ENCODE measurements at places on chromosomes 11 and 22. TPM values are rescaled to one million over a fixed set of nuclear protein-coding genes. Genes with fewer than 3 reads are reported as not detected.

DNA sequence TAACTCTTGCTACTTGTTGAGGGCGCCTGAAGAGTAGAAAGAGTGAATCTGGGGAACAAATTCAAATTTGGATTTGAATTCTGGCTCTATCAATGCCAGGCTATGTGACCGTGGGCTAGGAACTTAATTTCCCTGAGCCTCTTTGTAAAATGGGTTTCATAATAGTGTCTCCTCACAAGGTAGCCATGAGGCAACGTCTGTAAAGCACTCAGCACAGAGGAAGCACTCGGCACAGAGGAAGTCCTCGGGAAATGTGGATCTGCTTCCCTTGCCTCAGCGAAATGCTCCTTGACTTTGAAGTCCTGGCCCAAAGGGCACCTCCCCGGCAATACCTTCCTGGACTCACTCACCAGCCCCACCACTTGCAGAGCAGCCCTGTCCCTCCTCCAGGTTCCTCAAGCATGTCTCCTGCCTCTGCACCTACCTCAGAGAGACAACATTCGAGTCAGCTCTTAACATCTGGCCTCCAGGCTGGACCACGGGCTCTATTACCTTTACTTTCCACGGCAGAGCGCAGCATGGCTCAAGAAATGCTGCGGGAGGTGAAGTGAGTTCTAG, 17.7 kb downstream of the CD6 start:
- H3K4me1 ChIP-seq: peaks cover 40% of the 10 kb centered on the region
- peak overlapping the region; percentile 59 for H3K4me3 ChIP-seq
- DNase-seq: no peak
- H3K36me3 ChIP-seq: peaks cover 76% of the 10 kb centered on the region
- peak overlapping the region; percentile 99 for H3K27ac ChIP-seq

GPHA2 gene
- total RNA-seq: 0.69 TPM

RAB36 gene
- 1.1 TPM for total RNA-seq

- H3K4me1 ChIP-seq: no peaks in the 10 kb centered on the region
- DNase-seq: no peak
- H3K36me3 ChIP-seq: peaks cover 2% of the 10 kb centered on the region
- peaks cover 3% of the 10 kb centered on the region for H3K27me3 ChIP-seq
- no peak overlapping the region for H3K4me3 ChIP-seq
Observed at GRCh38 chr11:84691830-84692229, 935.3 kb downstream of the DLG2 start.

GRCh38 chr11:59777104-59777503, 21.9 kb downstream of the STX3 start:
- DNase-seq: no peak
- H3K36me3 ChIP-seq: peaks cover 24% of the 10 kb centered on the region
- H3K27me3 ChIP-seq: no peaks in the 10 kb centered on the region
- H3K27ac ChIP-seq: no peak overlapping the region
- H3K4me1 ChIP-seq: peaks cover 26% of the 10 kb centered on the region
- no peak overlapping the region for H3K4me3 ChIP-seq

ZDHHC8 gene
- 93.5 TPM for total RNA-seq

FIBP gene
- 33.0 TPM for total RNA-seq

GRCh38 chr11:82747471-82747870, 13.8 kb upstream of the FAM181B start:
- H3K36me3 ChIP-seq: peaks cover 5% of the 10 kb centered on the region
- no peaks in the 10 kb centered on the region for H3K27me3 ChIP-seq
- peaks cover 22% of the 10 kb centered on the region for H3K4me1 ChIP-seq
- no peak overlapping the region for H3K27ac ChIP-seq
- no peak for DNase-seq

- H3K36me3 ChIP-seq: no peaks in the 10 kb centered on the region
- H3K4me1 ChIP-seq: no peaks in the 10 kb centered on the region
- no peak overlapping the region for H3K4me3 ChIP-seq
- H3K27me3 ChIP-seq: no peaks in the 10 kb centered on the region
- DNase-seq: no peak
Observed at GRCh38 chr11:16335236-16335962, 20.9 kb downstream of the SOX6 start.

- H3K4me3 ChIP-seq: no peak overlapping the region
- H3K36me3 ChIP-seq: no peaks in the 10 kb centered on the region
- peaks cover 8% of the 10 kb centered on the region for H3K27me3 ChIP-seq
- no peak overlapping the region for H3K27ac ChIP-seq
Observed at GRCh38 chr22:25970999-25971811, 198.1 kb upstream of the SEZ6L start.

DNA sequence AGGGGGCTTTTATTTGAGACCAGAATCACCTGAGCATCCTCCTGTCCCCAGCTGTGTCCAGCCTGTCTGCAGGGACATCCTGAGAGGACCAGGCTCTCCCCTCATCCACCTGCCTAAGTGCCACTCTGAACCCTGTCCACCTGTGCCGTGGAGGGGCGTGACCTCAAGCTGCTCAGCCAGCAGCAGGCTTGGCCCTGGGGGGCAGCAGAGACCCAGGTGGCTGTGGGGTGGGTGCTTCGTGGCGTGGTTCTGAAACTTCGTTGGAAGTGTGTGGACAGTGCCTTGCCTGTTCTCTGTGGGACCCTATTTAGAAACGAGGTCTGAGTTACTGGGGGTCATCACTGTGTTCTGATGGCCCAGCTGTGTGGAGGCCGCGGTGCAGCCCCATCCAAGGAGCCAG, 72.7 kb downstream of the LRP5 start:
- H3K27me3 ChIP-seq: peaks cover 6% of the 10 kb centered on the region
- peaks cover 14% of the 10 kb centered on the region for H3K4me1 ChIP-seq

MFRP gene
- not detected for total RNA-seq

DNA sequence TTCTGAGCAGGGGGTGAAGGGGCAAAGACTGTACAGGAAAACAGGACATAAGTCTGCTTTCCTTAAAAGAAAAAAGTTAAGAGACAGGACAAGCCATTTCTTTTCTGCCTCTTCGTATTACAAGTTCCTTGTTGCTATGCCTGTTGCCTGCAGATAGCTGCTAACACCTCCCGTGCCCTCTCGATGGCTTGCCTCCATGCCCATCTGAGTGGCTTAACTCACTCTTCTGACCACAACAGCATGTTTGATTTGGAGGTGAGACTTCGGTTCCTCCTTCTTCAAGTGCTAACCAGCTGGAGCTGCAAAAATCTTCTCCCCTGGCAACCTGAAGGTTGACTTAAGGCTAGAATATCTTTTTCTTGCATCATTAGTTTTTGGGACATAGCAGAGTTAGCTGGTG, 103.1 kb downstream of the PRR5L start:
- no peaks in the 10 kb centered on the region for H3K36me3 ChIP-seq
- H3K4me3 ChIP-seq: no peak overlapping the region
- H3K4me1 ChIP-seq: peaks cover 11% of the 10 kb centered on the region

SCGB1D2 gene
- not detected for total RNA-seq

- H3K36me3 ChIP-seq: no peaks in the 10 kb centered on the region
- peaks cover 19% of the 10 kb centered on the region for H3K27me3 ChIP-seq
- no peaks in the 10 kb centered on the region for H3K4me1 ChIP-seq
- no peak overlapping the region for H3K27ac ChIP-seq
- no peak overlapping the region for H3K4me3 ChIP-seq
- no peak for DNase-seq
Observed at GRCh38 chr11:94305146-94305545, 766 bp downstream of the IZUMO1R start.

DNA sequence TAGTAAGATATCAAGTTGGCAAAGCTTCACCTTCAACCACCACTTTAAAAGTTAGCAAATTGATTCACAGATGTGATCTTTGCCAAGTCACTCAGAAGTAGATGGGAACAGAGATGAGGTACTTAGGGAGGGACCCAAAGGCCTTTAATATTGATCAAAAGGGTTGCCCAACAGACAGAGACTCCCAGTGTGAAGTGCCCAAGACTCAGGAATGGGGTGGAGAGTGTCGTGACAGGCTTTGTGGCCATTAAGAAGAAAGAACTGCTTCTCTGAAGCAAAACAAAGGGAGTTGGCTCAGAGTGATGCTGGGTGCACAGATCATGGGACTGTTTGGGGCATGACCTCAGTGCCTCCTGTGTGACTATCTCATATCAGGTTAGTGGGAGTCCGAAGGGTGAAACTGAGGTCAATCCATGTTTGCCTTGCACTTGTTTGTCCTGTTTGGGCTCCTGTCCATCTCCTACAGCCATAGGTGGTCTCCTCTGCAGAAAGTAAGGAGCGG, 132.3 kb downstream of the APIP start:
- H3K27me3 ChIP-seq: peaks cover 28% of the 10 kb centered on the region
- H3K4me1 ChIP-seq: no peaks in the 10 kb centered on the region
- no peak for DNase-seq
- H3K36me3 ChIP-seq: peaks cover 4% of the 10 kb centered on the region

BTG4 gene
- not detected for total RNA-seq

GRCh38 chr11:94787801-94788200, 19.6 kb downstream of the AMOTL1 start:
- no peak for DNase-seq
- H3K27me3 ChIP-seq: peaks cover 15% of the 10 kb centered on the region
- no peak overlapping the region for H3K27ac ChIP-seq

CHST1 gene
- not detected for total RNA-seq

GRCh38 chr11:63667995-63668795, 3.0 kb downstream of the ATL3 start:
- no peaks in the 10 kb centered on the region for H3K36me3 ChIP-seq
- H3K4me1 ChIP-seq: peaks cover 12% of the 10 kb centered on the region
- DNase-seq: no peak
- no peak overlapping the region for H3K4me3 ChIP-seq

DNA sequence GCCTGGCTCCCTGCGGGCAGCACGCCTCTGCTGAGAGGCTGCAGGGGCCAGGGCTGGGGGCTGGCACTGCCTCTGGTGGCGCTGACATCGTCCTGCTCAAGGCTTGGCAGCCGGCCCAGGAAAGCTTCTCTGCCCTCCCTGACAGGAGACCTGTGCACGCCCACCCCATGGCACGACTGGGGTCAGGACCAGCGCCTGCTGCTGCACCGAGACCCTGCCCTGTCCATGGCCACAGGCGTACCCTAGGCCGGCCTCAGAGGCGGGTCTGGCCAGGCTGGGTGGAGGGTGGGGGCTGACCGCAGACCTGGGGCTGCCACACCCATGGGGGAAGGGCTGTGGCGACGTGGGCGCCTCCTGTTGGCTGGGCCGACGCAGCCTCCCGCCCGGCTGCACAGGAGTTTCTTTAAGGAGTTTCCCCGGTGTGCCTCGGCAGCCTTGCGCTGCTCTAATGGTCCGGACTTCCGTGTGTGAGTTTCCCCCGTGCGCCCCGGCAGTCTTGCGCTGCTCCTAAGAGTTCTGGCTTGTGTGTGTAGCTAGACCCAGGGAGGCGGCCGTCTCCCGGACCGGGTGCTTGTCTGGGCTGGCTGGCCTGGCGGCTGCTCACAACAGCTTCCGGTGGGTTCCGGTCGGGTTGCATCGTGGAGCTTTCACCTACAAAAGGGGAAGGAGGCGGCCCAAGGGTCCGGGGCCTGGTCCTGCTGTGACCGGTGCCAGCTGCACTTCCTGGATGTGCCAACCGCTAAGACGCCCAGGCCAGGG, 4.6 kb downstream of the TRABD start:
- H3K36me3 ChIP-seq: no peaks in the 10 kb centered on the region
- peak overlapping the region; percentile 100 for H3K27ac ChIP-seq
- peaks cover 48% of the 10 kb centered on the region for H3K4me1 ChIP-seq
- no peaks in the 10 kb centered on the region for H3K27me3 ChIP-seq
- peak overlapping the region; percentile 93 for H3K4me3 ChIP-seq

- H3K27ac ChIP-seq: peak overlapping the region; percentile 50
- DNase-seq: no peak
- H3K4me3 ChIP-seq: peak overlapping the region; percentile 74
Observed at GRCh38 chr22:31942091-31942490, 2.2 kb upstream of the YWHAH start.

C11orf91 gene
- total RNA-seq: 0.47 TPM

EMSY gene
- 49.3 TPM for total RNA-seq

GRCh38 chr11:74070723-74071492, 62.0 kb upstream of the UCP3 start:
- no peaks in the 10 kb centered on the region for H3K27me3 ChIP-seq
- no peak overlapping the region for H3K27ac ChIP-seq
- no peak overlapping the region for H3K4me3 ChIP-seq
- DNase-seq: no peak
- no peaks in the 10 kb centered on the region for H3K4me1 ChIP-seq
- peaks cover 36% of the 10 kb centered on the region for H3K36me3 ChIP-seq

GRCh38 chr22:33455036-33455435, 396.9 kb upstream of the SYN3 start:
- H3K27me3 ChIP-seq: peaks cover 2% of the 10 kb centered on the region
- no peaks in the 10 kb centered on the region for H3K4me1 ChIP-seq
- H3K36me3 ChIP-seq: no peaks in the 10 kb centered on the region
- H3K27ac ChIP-seq: no peak overlapping the region

DNA sequence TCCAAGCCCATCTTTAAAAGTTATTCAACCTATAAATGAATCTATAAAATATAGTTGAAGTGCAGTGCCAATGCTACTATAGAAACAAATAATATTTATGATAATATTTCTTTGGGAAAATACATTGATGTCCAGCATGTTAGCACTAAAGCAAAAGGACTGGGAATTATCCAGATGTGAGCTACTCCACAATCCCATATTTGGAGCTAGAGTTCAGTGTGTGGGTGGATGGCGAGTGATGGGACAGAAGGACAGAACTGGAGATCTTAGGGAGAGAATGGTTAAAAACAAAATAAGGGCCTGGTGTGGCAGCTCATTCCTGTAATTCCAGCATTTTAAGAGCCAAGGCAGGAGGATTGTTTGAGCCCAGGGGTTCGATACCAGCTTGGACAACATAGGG, 216.8 kb downstream of the TMEM135 start:
- no peak overlapping the region for H3K4me3 ChIP-seq
- peaks cover 23% of the 10 kb centered on the region for H3K4me1 ChIP-seq
- DNase-seq: no peak
- peaks cover 9% of the 10 kb centered on the region for H3K36me3 ChIP-seq
- H3K27ac ChIP-seq: no peak overlapping the region

GRCh38 chr22:50310949-50311444, 3.6 kb upstream of the PLXNB2 start:
- H3K27ac ChIP-seq: no peak overlapping the region
- no peaks in the 10 kb centered on the region for H3K36me3 ChIP-seq
- no peak for DNase-seq
- H3K27me3 ChIP-seq: peaks cover 5% of the 10 kb centered on the region

DNA sequence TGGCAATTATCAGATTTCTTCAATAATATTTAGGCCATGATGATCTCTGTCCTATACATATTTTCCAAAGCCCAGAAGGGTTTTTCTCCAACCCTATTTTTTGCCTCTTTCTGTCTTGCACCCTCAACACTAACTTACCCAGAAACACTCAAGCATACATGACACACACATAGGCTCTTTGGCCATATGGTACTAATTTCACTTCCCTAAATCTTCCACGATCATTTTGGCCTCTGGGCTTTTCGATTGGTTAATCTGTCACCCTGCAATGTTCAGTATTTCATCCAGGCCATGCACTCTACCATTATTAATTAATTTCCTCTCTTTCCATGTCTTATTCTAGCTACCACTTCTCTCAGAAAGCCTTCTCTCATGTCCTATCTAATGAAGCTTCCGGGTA, 59.8 kb downstream of the LUZP2 start:
- H3K4me3 ChIP-seq: no peak overlapping the region
- no peaks in the 10 kb centered on the region for H3K27me3 ChIP-seq
- H3K36me3 ChIP-seq: no peaks in the 10 kb centered on the region
- H3K27ac ChIP-seq: no peak overlapping the region
- H3K4me1 ChIP-seq: no peaks in the 10 kb centered on the region

TIMM10B gene
- total RNA-seq: 69.2 TPM

- H3K27me3 ChIP-seq: no peaks in the 10 kb centered on the region
- no peaks in the 10 kb centered on the region for H3K36me3 ChIP-seq
- no peak overlapping the region for H3K27ac ChIP-seq
- H3K4me3 ChIP-seq: no peak overlapping the region
- DNase-seq: no peak
- H3K4me1 ChIP-seq: no peaks in the 10 kb centered on the region
Observed at GRCh38 chr22:43302531-43303041, 40.6 kb downstream of the SCUBE1 start.
